ENCODE measurements at places on chromosomes 16 and 17.

DNA sequence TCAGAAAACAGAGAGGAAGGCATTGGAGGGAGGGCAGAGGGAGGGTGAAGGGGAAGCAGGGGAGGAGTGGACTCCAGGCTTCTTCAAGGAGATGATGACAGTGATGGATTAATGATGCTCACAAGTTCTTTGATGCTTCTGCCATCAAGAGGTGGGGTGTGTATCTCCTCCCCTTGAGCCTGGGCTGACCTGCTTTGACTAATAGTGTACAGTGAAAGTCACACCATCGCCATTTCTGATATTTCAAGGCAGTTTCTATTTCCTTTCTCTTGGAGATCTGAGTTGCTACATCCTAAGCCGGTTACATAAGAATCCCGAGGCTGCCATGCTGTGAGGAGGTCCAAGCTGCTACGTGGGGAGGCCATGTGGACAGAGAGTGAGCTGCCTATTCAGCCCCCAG lies 312.5 kb downstream of the MAF start:
- no peak for DNase-seq

DNA sequence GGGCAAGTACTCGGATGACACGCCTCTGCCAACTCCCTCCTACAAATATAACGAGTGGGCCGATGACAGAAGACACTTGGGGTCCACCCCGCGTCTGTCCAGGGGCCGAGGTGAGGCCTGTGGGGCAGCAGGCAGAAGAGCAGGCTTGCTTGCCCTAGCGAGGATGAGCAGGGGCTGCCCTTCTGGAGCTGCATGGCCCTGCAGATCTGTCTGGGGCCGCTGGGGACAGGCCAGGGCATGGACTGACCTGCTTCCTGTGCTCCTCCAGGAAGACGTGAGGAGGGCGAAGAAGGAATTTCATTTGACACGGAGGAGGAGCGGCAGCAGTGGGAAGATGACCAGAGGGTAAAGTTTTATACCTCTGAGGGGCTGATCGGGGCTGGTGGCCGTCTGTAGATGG lies 5.3 kb downstream of the DHX38 start:
- no peak for DNase-seq

DNA sequence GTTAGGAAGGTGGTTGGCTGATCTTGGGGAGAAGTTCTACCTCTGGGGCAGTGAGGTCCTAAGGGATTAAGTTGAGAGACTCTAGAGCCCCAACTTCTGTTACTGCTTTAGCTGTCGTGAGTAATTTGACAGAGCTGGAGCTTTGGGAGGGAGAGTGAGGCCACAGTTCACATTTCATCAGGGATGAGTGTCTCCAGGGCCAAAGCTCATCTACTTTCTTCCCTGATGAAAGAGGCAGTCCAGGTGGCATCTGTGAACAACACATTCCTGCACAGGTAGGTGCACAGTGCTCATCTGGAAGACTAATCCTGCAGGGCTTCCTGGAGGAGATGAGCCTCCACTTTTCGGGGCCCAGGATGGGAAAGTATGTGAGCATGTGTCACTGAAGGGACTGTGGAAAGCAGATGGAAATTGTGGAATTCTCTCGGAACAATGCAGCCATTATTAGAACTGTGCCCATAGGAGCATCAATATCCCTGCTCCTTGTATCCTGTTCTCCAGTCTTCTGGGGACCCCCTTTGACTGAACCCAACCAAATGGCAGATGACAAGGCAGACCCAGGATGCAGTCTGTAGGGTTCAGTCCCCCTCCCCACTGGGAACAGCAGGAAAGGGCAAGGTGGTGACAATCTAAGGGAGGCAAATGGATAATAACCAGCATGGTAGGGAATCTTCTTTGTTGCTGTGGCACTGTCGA lies 9.0 kb downstream of the DYNLL2 start:
- no peak for DNase-seq

- DNase-seq: no peak
These were observed 207.6 kb downstream of the CEP112 start for GRCh38 chr17:65984299-65984698.

- DNase-seq: no peak
These were observed 126.5 kb upstream of the RCVRN start for GRCh38 chr17:10031606-10032005.

- peak; percentile 24 for DNase-seq
These were observed 22.1 kb upstream of the FASN start for GRCh38 chr17:82120148-82120547.

- no peak for DNase-seq
These were observed 35.4 kb downstream of the WSCD1 start for GRCh38 chr17:6105649-6106007.

DNA sequence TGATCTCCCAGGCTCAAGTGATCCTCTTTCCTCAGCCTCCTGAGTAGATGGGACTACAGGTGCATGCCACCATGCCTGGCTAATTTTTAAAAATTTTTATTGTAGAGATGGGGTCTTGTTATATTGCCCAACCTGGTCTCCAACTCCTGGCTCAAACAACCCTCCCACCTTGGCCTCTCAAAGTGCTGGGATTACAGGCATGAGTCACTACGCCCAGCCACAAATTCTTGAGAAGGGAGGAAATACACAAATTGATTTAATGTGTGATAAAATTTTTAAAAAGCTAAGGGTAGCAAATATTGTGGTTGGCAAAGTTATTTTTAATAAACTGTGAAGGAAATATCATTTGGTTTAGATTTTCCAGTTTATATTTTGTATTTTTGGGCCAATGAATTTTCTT lies 9.6 kb downstream of the ITGAD start:
- DNase-seq: peak; percentile 66

DNA sequence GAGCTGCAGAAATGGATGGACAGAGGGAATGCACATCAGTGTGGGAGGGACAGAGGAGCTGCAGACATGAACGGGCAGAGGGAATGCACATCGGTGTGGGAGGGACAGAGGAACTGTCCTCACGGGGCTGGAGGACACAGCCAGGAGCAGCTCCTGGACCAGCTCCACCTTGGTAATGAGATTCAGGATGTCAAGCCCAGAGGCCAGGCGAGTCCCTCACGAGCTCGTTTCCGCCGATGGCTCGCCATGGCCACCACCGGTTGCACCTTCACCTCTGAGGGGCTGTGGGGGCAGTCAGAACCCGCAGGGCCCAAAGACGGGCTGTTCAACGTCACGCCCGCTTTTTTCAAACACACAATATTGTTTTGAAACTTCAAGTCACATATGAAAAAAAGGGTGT lies 56.2 kb downstream of the RPH3AL start:
- no peak for DNase-seq

- DNase-seq: no peak
These were observed 30.9 kb upstream of the FOXF1 start for GRCh38 chr16:86479419-86479818.

DNA sequence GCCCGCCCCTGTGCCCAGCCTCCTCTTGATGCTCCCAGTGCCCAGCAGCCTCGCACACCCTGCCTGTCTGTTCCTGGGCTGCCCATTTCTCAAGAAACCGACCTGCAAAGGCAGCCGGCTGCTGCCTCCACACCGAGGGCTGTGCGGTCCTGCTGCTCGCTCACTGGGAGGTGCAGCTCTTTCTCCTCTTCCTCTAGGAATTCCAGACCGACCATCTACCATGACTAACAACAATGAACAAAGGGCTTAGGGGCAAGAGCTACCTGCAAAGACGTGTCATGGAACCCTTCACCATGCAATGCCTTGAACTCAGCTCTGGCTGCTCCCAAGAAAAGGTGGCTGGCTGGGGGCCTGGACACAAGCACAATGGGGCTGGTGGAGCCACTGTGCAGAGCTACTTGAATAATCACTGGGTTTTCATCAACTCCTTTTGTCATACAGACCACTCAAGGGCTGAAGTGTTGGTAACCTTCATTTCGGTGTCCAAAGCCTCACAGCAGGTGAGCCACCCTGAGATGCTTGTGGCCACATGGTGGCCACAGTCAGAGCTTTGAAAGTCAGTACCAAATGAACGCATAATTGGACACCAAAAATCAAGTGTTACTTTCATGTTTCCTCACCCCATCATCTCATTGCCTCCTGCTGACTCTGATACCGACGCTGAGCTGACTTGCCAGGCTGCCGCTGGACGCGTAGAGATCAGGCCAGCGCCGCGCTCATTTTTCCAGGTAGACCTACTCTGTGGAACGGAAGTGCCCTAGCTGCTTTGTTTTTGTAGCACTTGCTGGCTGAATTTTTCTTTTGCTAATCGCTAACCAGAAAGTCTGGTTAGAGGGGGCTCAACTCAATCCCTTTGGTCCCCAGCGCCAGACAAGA lies 19.8 kb downstream of the CYB561 start:
- DNase-seq: no peak

- peak; percentile 44 for DNase-seq
These were observed 19.1 kb upstream of the RASD1 start for GRCh38 chr17:17514993-17515933.

DNA sequence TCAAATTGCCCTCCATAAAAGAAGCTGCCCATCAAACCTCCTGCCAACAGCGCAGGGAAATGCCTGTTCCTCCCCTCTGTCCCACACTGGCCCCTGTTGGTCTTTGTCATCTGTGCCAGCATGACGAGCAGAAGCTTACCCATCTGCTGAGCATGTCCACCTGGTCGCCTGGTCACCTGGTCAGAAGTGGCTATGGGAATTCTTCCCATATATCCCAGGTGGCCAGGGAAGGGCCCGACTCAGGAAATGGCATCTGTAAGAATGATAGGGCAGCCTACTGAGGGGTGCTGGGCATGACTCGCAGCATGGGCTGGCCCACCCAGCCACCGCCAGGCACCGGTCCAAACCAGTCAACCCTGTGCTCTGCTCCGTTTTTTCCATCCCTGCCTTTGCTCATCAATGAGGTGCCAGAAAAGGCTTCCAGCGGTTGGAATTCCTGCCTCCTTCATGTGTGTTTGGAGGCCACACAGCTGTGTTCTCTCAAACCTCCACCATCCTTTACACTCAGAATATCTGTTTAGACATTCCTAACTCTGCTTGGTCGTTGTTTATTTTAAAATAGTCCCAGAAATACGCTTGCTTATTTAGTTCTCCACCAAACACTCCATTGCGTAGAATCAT lies 145.2 kb downstream of the CLEC16A start:
- DNase-seq: no peak

DNA sequence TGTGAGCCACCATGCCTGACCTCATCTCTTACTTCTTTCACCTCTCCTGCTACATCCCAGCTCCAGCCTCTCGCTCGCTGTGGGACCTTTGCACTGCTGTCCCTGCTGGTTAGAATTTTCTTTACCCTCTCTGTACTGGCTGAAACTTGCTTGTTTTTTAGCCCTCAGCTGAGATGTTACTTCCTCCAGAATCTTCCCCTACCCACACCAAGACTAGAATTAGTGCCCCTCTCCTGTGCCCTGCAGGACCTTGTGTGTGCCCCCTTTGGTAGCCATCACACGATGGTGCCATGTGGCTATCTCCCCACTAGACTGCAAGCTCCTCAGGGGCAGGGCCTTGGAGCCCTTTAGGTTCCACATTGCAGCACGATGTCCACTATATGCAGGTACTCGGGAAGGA lies 84.1 kb downstream of the AIPL1 start:
- DNase-seq: no peak

DNA sequence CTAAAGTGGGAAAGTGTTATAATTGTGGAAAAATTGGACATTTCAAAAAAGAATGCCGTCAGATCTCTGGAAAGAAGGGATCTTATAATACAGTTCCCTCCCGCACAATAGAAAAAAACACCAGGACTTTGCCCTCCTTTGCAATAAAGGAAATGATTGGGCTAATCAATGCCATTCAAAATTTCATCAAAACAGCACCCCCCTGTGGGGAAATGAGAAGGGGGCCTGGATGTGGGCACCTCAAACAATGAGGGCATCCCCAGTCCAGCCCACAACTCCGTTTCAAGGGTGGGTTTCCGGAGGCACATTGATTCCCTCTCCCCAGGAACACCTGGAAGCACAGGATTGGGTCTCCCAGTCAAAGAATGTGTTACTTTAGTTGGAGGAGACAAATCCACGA lies 26.1 kb downstream of the CD300LG start:
- no peak for DNase-seq
